T1000 (cell line): ENCODE measurements at places on chromosomes 6 and 20.

DNA sequence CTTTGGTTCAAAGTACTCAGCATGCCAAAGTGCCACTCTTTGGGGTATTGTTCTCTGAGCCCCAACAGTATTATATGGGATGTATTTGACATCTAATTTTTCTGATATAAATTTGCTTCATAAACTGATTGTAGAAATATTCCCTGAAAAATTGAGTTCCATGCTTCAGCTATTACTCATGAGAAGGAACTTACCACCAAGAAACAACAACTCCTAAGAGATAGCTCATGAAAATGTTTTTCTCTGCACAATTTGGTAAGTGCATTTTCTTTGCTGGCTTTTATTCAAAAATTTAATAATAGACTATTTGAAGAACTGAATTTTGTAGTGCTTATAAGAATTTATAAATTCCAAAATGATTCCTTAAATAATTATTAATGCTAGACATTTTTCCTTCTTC, 12.8 kb upstream of the TPD52L1 start:
- DNase-seq = no peak

DNA sequence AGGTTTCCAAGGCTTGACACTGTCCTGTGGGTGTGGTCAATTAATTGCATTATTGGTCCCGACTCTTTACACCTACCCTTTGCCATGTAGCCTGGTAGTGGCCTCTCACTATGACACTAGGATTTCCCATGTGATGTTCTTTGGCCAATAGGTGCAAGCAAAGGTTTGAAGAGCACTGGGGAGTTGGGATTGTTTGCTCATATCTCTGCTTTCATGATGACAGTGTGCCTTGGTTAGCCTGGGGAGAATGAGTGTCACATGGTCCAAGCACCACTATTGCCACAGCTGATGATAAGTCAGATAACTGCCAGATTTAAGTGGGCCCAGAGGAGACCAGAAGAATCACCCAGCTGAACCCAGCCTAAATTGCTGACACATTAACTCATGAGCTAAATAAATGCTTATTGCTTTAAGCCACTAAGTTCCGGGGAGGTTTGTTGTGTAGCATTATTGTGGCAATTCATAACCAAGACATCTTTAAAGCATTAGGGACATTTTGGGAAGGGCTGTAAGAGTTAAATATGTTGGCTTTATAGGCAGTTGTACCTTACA, 17.2 kb upstream of the SCP2D1 start:
- DNase-seq = no peak

- no peak for DNase-seq
Measured at GRCh38 chr20:46557231-46557956, 6.9 kb upstream of the OCSTAMP start.

- DNase-seq = no peak
Measured at GRCh38 chr20:23301436-23302050, 49.0 kb upstream of the NXT1 start.

DNA sequence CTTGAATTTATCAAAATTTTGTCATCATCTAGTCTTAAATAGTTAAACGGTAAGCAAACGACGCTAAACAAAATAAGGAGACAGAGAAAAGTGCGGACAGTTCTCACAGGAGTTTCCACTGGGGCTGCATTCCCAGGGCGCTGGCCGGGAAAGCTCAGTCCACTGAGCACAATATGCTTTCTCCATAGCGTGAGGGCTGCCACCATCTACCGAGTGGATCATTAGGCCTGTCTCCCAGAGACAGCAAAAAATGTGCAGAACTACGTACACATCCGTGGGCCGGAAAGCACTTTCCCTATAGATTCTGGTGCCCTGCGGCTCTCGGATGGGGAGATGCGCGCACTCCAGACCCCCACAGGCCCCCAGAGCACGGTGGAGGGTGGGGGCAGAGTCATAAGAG, 84.9 kb downstream of the THBS2 start:
- no peak for DNase-seq

GRCh38 chr20:62641321-62642050, 817 bp upstream of the SLCO4A1 start:
- DNase-seq = no peak

- DNase-seq = no peak
Measured at GRCh38 chr6:119495230-119495683, 145.7 kb upstream of the MAN1A1 start.

DNA sequence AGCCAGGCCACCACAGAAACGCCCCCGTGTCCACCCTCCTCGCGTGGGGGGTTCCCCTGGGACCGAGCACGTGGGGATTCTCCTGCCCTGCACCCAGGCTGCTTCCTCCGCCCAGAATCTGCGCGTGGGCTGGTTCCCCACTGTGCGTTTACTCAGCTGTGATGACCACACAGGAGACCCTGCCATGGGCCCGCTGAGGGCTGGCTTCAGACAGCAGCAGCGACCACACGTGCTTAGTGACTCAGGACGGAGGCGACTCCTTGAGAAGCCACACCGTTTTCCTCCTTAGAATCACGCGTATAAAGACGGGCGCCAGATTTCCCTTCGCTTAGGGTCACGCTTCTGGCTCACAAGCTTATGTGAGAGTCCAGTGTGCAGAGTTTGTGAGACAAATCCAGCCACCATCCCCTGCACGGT, 63.9 kb upstream of the PDE10A start:
- DNase-seq = no peak

GRCh38 chr6:33947916-33948594, 144.3 kb upstream of the MLN start:
- DNase-seq = no peak

GRCh38 chr6:25389471-25389870, 110.3 kb downstream of the CARMIL1 start:
- no peak for DNase-seq

- DNase-seq = no peak
Measured at GRCh38 chr20:1908191-1908590, 13.0 kb downstream of the SIRPA start.

- DNase-seq = no peak
Measured at GRCh38 chr6:87716928-87717614, 15.0 kb upstream of the AKIRIN2 start.

DNA sequence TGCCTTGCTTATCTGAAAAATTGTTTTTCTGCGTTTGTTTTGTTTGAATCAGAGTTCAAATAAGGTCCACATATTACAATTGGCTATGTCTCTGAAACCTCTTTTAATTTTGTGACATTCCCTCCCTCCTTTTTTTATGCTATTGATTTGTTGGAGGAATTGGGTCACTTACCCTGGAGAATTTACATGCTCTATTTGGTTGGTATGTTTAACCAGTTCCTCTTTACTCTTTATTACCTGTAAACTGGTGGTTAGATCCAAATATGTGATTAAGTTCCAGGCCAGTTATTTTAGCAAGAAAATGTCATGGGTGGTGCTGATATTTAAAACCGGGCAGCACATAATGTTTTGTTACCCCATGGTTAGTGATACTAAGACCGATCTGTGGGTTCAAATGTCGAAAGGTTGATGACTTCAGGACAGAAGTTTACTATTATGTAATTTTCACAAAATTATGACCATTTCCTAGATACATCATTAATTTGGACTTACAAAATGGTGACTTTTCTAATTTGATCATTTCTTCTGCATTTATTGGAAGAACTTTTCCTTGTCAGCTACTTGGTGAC, 77.3 kb downstream of the KIZ start:
- no peak for DNase-seq

- peak; percentile 34 for DNase-seq
Measured at GRCh38 chr6:129774697-129775447, 64.9 kb upstream of the ARHGAP18 start.

DNA sequence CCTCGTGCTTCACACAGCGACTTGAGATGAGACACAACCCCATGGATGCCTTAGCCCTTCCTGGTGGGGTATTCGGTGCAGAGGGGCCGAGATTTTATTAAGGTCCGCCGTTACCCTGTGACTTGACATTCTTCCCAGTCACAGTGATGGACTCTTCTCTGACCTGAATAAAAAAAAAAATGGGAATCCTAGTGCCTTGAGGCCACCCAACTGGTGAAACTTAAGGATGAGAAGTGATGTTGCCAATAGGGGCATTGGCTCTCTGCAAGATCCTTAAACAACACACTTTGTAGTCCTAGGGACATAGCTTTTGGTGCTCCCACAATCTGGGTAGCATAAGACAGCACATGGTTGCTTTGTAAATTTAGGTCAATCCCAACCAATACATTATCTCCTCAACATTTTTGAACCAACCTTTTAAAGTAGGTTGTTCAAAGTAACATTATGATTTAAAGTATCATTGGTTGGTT, 814 bp upstream of the ADNP start:
- no peak for DNase-seq

GRCh38 chr6:52390361-52390727, 28.4 kb downstream of the PAQR8 start:
- DNase-seq = no peak

DNA sequence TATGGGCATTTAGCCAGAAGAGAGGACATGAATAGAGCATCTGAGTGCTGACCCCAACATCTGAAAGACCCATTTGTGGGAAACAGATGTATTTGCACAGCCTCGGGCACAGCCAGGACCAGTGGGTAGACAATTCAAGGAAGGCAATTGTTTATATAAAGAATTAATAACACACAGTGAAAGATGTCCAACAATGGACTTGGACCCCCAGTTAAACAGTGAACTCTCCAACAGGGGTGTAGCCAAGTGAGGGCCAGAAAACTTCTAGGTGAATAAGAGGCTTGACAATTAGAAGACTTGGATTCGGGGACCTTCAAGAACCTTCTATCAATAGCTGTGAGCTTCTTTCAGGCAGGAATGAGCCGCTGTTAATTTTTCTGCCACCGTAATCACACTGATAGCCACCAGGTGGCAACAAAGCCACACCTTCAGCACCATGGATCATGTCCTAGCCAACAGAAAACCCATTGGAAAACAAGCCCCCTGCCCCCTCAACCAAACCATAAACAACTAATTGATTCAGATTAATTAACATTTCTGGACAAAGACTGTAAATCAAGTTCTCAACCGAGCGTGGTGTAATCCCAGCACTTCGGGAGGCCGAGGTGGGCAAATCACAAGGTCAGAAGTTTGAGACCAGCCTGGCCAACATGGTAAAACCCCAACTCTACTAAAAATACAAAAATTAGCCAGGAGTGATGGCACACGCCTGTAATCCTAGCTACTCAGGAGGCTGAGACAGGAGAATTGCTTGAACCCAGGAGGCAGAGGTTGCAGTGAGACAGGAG, 8.8 kb upstream of the SRSF6 start:
- DNase-seq = no peak

DNA sequence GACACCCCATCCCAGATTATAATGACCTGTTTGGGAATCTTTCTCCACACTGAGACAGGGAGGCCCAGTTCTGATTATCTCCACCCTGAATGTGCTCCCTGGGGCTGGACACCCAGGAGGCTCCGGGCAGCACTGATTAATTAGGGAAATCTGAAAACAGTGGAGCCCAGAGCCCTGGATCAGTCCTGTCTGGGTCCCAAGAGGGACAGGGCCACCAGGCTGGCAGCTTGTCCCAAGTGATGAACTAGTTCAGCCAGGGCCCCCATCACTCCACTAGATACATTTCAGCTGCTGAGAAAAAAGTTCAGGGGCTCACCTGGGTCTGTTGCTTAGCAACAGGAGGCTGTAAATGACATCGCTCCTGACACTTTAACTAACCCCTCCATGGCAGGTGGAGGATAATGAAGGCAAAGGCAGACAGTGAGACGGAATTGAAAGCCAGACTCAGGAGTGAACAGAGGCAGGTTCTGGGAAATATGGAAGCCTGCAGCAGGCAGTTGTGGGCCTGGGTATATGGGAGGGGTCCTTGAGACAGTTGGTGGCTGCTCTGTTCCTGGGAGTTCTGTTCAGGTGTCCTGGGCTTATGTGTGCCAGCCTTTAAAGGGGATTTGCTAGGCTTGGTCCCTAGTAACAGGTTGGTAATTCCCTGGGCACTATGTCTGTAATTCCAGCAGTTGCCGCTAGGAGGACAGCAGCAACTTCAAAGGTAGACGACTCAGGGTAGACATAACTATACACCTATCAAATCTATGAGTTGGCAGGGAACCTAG, 78.3 kb upstream of the CTNNBL1 start:
- DNase-seq = no peak

GRCh38 chr20:57425150-57426013, 34.2 kb downstream of the RBM38 start:
- DNase-seq = no peak

GRCh38 chr6:21586740-21587178, 6.8 kb upstream of the SOX4 start:
- DNase-seq = no peak

- DNase-seq = no peak
Measured at GRCh38 chr6:43144879-43145278, 26.2 kb upstream of the SRF start.

DNA sequence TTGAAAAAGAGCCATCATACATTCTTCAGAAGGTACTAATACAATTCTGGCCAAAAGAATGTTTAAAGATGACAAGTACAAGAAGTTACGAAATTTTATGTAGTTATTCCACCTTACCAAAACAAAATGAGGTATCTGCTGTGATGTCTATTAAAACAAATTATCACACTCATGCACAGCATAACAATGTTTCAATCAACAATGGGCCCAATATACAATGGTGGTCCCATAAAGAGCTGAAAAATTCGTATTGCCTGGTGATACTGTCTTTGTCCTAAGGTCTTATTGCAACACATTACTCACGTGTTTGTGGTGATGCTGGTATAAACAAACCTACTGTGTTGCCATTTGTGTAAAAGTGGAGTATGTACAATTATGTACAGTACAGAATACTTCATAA, 3.6 kb upstream of the NUP153 start:
- DNase-seq = no peak

GRCh38 chr6:79608334-79609224, 22.6 kb upstream of the SH3BGRL2 start:
- DNase-seq = no peak

DNA sequence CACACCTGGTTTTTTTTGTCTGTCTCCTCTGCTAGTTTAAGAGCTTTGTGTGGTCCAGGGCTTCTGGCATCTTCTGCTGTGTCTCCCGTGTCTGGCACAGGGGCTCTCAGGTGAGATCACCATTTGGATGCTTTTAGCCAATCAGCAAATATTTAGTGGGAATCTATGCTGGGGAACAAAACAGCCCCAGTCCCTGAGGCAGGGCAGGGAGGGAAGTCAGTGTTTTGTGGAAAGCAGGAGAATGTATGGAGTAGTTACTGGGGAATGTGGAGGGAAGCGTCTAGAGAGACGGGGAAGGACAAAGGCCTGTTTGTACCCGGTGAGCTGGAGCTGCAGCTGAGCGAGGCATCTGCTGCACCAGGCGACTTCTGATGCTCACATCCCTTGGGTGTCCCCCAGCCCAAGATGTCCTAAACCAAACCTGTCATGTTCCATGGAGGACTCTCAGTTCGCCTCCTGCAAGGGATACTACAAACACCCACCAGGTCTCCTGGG, 49.3 kb upstream of the NNAT start:
- no peak for DNase-seq

DNA sequence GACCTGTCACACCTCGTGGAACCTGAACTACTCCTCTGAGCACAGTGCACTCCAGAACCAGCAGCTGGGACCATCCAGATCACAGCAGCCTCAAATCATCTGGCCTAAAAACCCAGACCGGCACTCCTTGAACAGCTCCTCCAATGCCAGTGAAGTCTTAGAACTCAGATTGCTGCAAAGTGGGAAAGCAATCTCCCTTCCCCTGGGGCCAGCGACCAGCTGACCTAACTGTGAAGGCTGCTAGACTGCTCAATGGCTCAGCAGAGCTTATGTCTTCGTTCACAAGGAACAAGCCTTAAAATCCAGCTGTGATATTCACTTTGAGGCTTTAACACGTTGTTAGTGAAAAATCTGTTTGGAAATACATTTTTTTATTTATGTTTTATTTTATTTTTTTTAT, 243.2 kb downstream of the ANKRD60 start:
- DNase-seq = no peak
